DMS79 (cell line): ENCODE measurements at places on chromosomes 1 and 21.

DNA sequence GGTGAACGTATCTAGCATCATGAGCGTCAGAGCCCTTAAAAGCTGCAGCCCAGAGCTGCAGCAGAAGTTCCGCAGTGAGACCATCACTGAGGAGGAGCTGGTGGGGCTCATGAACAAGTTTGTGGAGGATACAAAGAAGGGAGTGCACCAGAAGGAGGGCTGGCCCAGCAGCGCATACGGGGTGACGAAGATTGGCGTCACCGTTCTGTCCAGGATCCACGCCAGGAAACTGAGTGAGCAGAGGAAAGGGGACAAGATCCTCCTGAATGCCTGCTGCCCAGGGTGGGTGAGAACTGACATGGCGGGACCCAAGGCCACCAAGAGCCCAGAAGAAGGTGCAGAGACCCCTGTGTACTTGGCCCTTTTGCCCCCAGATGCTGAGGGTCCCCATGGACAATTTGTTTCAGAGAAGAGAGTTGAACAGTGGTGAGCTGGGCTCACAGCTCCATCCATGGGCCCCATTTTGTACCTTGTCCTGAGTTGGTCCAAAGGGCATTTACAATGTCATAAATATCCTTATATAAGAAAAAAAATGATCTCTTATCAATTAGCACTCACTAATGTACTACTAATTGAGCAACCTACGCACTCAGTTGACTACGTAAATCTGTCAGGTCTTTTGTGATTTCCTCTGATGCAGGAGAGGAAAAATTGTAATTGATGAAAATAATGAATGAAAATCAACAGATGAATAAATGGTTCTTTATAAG, 2.8 kb downstream of the CBR1 start:
- DNase-seq, result no peak

DNA sequence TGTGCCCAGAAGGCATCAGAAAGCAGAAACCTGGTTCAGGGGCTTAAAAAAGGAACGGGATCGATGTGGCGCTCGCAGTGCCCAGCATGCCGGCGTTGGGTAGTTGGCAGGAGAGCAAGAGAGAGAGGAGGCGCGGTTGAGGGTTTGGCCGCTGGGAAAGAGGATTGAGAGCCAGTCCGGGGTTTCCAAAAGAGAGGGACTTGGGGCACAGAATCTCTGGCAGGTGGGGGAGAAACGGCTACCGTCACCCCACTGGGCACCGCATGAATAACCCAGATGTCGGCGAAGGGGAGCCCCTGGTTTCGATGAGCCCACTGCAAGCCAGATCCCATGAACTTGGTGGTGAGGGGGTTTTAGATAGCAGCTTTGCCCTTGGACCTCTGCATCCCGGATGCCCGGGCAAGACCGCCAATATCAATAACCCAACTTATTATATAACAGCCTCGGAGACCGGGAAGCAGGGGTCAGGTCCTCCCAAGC, 60.4 kb upstream of the ACOT11 start:
- peak; percentile 40 for DNase-seq

DNA sequence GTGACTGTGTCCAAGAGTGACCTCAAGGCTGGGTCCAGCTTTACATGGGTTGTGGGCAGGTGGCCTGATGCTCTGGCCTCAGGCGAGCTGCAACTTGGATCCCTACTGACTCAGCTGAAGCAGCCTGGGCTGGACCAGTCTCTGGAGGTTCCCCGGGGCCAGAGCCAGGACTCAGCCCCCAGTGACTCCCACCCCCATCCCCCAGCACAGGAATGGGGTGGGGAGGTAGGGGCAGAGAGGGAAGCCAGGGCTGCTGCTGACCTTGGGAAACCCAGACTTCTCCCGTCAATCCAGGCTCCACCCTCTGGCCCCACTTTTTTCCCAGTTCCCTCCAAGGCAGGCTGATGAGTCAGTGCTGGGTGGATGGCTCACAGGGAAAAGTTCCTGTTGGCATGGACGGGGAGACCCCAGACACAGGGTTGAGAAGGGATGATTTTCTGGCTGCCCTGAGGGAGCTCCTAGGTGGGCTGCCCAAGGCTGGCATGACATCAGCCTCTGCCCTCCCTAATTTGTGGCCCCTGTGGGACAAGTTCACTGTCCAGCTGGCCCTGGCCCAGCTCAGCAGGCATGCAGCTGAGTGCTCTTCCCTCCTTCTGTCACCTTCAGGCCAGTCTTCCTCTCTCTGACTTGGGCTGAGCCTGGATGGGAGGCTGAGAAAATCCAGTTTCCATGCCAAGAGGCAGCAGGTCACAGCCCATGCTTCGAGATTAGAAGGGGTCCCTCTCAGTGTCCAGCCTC, 2.2 kb downstream of the ZC3H12A start:
- DNase-seq, result no peak

- peak; percentile 75 for DNase-seq
These were observed 35.8 kb downstream of the ELF3 start for GRCh38 chr1:202046227-202046626.

- no peak for DNase-seq
These were observed 115.6 kb upstream of the NGF start for GRCh38 chr1:115453666-115454065.

GRCh38 chr1:64098846-64099582, 104.4 kb upstream of the UBE2U start:
- DNase-seq, result no peak

DNA sequence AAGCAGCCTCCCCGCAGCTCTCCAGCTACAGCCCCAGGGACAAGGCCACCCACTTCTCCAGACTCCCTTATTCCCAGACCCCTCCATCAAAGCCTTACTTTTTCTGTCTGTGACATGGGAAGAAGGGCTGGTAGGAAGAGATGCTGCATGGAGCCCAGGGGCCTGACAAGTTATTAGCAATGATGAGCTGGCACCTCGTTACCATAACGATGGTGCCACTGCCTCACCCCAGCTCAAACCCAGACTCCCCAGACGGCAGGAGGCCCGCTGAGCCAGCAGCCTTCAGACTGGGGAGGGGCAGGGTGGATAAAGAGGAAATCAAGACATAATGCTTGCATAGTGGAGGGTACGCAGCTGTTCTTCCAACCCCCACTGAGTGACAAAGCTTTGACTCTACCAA, 3.3 kb downstream of the DLGAP3 start:
- DNase-seq, result no peak

DNA sequence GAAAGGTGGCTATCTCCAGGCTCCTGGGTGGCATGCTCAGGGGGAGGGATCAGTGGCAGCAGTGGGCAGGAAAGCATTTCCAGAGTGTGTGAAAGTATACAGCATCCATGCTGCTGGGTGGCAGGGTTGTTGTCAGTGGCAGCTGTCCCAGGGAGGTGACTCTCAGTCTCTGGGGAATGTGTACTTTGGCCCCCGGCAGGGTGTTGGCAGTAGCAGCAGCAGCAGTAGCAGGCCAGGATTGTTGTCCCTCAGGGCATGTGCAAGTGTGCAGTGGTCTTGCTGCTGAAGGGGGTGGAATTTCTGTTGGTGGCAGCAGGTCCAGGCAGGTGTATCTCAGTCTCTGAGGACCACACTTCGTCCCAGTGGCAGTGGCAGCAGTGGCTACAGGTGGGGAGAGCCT, 71.7 kb upstream of the GUCA2B start:
- DNase-seq, result no peak

- DNase-seq, result no peak
These were observed 53.4 kb downstream of the KRTAP19-8 start for GRCh38 chr21:30984889-30985288.

- DNase-seq, result no peak
These were observed 542.1 kb downstream of the COL11A1 start for GRCh38 chr1:102566182-102566581.

- no peak for DNase-seq
These were observed 28.6 kb downstream of the CAMSAP2 start for GRCh38 chr1:200767321-200767720.

- no peak for DNase-seq
These were observed 33.1 kb downstream of the KCNJ15 start for GRCh38 chr21:38289705-38290485.

GRCh38 chr1:212507369-212507768, 74.6 kb downstream of the NENF start:
- DNase-seq, result no peak

DNA sequence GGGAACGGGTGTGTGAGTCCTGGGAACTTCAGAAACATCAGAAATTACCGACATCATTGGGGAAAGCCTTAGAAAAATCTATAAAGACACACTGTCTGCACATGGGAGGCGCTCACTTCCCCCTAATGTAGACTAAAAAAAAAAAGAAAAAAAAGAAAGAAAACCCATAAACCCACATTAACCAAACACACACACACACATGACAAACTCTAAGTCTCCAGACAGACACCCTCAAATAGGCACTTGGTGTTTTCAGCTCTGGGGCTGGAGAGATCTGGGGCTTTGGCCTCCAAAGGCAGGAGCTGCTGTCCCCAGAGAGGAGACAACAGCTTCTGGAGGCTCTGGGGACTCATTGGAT, 13.2 kb upstream of the SDHB start:
- DNase-seq, result no peak

DNA sequence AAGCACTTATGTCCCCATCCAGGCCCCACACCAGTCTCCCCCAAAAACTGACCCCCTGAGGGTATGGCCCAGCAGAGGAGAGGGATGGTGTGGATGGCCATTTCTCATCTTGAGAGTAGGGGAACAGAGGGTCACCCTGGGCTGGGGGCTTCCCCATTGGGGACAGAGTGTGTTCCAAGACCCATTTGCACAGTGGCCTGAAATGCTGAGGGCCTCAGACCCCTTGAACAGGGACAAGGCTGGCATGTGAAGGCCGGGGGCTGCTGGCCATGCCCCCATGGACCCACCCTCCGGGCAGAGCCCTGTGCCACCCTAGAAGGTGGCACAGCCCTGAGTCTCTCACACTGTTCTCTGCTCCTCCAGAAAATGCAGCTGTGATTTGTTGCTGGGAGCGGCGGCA, 8.0 kb downstream of the CTRC start:
- DNase-seq, result no peak

GRCh38 chr1:161914595-161914994, 109.1 kb downstream of the OLFML2B start:
- no peak for DNase-seq

DNA sequence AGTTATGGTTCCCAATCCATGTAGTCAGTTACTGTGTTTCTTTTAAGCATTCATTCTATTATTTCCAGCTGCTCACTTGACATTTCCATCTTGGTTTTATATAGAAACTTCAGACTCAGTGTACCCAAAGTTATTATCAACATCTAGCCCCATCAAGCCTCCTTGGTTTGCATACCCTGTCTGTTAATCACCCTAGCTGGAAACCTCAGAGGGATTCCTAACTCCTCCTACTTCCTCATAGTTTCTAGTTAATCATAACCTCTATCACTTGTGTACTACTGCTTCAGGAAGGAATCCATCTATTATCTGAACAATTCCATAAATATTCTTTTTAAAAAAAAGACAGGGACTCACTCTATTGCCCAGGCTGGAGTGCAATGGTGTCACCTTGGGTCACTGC, 293.3 kb downstream of the SDCCAG8 start:
- DNase-seq, result no peak

- DNase-seq, result no peak
These were observed 81.7 kb upstream of the ATP1B1 start for GRCh38 chr1:169024800-169025271.

- peak; percentile 59 for DNase-seq
These were observed 17.3 kb downstream of the CA6 start for GRCh38 chr1:8962812-8963530.

- no peak for DNase-seq
These were observed 72.0 kb downstream of the GDAP2 start for GRCh38 chr1:117857418-117857817.

DNA sequence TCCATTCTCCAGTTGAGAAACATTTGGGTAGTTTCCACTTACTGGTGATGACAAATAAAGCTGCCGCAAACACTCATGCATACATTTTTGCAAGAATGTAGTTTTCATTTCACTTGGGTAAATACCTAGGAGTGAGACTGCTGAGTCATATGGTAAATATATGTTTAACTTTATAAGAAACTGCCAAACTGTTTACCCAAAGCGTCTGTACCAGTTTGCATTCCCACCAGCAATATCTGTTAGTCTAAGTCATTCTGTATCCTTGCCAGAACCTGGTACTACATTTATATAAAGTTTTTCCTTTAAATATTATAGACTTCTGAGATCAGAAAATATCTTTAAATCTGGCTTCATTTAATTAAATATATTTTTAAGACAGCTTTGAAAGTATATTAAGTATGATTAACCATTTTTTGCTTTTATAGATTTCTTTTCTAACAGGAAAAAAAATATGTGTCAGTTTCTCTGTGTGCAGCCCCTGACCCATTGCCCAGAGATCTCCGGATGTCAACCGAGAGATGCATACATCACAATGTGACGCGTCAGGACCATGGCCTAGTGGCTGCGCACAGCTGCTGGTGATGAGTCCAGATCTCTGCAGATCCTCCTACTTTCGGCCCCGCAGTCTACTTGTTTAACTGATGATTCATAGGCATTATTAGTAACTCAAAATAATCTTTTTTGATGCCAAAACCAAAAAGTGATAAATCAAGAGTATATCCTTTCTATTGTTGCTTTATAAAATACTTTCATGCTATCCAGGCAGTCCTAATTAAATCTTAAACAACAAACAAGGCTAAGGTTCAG, 227.1 kb upstream of the MAP1LC3C start:
- DNase-seq, result no peak

DNA sequence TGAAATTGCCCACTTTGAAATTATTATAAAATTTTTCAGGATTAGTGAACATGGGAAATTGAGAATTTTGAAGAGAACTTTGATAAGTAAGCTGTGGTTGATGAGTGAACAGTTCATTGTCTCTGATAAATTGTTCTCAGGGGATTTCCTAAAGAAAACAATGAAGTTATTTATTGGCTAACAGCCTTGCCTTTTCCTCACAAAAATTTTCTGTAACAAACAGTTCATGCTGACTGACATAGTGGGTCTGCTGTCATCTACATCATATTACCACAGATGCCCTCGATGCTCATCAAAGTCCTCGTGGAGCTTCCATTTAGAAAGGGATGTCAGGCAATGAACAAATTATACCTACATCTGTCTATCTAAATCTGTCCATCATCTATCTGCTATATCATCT, 113.4 kb downstream of the PTBP2 start:
- no peak for DNase-seq

GRCh38 chr1:239944666-239945065, 147.0 kb upstream of the FMN2 start:
- DNase-seq, result no peak

- no peak for DNase-seq
These were observed 31.5 kb downstream of the ZBTB40 start for GRCh38 chr1:22483121-22483520.

DNA sequence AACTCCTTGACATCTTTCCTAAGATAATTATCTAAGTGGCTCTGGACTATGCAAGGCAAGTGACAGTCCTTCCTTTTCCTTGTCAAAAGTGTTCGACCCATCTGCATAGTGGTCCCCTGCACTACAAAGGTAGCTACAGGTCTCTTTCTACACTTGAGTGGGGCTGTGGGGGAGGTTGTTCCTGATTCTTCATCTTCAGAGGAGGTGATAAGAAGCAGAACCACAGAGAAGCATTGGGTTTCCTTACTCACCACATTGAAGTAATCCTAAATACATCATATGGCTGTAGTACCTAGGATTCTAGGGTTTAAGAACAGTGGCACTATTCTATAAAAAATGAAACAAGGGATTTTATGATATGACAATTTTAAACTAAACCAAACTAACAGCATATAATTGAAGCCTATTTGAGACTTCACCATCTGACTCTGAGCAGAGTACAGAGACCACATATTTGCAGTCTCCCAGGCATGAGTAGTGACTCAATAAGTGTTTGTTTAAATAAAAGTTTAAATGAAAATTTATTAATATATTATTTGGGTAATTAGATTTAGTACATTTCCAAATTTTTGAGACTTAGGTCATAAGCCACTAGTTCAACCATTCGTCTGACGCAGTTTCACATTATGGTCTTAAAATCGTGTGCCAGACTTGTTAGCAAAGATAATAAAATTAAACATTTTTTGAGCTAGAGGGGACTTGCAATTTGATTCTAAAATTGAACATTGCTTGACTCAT, 54.9 kb upstream of the NEK7 start:
- no peak for DNase-seq

GRCh38 chr1:225880636-225881035, 1.5 kb downstream of the TMEM63A start:
- no peak for DNase-seq
